ENCODE measurements at places on chromosomes 1 and 21. TPM values are rescaled to one million over a fixed set of nuclear protein-coding genes. Genes with fewer than 3 reads are reported as not detected.

The ACOT11 gene
- 0.78 TPM for total RNA-seq

DNA sequence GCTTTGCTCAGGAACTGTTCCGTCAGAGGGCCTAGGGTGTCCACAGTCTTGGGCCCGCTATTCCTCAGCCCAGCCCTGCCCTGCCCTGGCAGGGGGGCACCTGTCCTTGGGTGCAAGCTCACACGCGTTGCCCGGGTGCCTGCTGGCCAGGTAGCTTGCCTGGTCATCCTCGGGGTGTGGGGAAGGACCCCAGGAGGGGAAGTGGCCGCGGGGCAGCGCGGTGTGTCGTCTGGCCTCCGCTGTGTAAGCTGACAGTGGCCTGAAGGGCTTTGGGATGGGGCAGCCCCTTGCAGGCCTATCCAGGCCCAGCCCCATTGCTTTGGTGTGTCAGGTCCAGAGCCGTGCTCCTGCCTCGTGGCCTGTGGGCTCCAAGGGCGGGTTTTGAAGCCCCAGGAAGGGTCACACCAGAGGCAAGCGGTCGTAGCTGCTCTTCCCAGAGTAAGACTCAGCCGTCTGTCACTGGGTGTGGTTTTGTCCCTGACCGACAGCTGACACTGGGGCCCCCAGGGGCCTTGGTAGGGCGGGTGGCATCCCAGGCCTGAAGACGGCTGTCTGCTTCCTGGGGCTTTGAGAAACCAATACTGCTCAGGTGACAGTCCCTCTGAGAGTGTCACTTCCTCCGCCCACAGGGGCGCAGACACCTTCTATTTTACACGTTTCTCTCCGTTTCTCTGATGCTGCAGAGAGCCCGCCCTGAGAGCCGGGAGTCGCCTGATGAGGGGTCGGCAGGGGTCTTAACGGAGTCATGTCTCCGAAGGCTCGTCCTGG, 72.1 kb downstream of the SKI start:
- peak; percentile 65 for DNase-seq

DNA sequence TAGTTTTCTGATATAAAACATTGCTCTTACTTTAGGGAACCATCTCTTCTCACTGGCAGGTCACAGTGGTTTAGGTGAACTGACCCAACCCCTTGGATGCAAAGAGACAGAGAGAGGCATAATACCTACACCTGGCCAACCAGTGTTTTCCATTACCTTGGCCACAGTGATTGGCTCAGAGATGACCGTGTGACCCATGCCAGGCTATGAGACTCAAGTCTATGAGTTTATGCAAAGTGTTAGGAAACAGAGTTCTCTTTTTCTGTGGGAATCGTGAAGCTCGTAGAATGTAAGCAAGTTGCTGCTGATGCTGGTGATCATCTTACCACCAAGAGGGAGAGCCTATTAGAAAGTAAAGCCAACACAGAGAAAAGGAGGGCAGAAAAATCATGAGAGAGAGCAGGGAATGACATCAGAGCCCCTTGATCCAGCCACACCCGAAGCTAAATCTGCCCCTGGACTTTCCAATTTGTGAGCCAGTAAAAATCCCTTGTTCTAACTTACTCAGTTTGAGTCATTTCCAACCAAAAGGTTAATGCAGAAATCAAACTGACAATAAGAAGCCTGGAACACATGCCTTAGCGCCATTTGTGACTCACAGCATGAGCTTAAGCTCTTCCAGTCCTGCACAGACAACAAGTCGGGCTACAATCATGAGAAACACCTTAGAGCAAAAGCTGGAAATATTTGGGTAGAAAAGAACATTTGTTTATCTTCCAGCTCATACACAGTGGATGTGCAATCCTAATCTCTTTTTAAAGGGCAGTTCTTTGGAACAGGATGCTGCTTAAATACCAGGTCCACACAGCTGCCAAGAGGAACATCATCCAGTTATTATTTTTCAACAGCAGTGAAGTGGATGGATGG, 81.3 kb upstream of the KAZN start:
- no peak for DNase-seq

The CRYAA gene
- total RNA-seq: not detected

The C1QA gene
- total RNA-seq: not detected

The HNRNPCL4 gene
- not detected for total RNA-seq

DNA sequence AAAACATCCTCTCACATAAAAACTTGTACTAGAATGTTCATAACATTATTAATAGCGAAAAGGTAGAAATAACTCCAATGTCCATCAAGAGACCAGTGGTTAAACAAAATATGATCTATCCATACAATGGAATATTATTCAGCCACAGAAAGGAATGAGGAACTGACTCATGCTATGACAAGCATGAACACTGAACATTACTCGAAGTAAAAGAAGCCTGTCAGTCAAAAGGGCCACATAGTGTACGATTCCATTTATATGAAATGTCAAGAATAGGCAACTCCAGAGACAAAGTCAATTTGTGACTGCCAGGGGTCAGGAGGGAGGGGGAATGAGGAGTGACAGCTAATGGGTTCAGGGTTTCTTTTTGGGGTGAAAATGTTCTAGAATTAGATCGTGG, 2.3 kb downstream of the VPS26C start:
- no peak for DNase-seq

DNA sequence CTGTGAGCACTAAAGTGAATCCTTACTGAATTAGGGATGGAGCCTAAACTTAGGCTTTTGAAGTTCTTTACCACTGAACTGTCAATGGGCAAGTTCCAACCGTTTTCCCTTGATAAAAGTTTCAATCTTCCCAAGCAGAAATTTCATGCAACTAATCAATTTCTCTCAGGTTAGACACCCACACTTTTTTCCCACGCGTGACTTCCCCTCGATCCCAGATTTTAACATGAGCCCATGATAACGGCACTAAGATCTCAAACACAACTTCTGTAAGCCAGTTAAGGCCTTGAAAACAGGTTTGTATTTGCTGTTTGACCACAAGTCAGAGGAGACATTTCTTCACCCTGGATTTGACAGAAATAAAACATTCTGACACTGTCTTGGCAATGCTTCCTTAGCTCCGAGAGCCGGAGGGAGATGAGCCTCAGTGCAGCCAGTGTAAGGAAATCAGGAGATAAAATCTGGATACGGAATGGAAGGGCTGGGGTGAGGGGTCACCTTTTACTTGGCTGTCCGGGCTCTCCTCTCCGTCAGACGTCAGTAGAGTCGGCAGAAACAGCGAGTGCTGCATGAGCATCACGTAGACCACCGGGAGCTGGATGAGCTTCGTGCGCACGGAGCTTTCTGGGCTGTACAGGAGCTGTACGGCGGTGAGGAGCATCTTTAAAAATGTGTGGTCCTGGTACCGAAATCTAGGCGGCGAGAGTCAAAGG, 39.7 kb downstream of the MRAP start:
- no peak for DNase-seq

GRCh38 chr1:182869241-182869666, 30.1 kb downstream of the DHX9 start:
- DNase-seq: no peak

All from T-helper 17 cell (primary cell).